ENCODE measurements at places on chromosomes 3 and 15. TPM values are rescaled to one million over a fixed set of nuclear protein-coding genes. Genes with fewer than 3 reads are reported as not detected.

DNA sequence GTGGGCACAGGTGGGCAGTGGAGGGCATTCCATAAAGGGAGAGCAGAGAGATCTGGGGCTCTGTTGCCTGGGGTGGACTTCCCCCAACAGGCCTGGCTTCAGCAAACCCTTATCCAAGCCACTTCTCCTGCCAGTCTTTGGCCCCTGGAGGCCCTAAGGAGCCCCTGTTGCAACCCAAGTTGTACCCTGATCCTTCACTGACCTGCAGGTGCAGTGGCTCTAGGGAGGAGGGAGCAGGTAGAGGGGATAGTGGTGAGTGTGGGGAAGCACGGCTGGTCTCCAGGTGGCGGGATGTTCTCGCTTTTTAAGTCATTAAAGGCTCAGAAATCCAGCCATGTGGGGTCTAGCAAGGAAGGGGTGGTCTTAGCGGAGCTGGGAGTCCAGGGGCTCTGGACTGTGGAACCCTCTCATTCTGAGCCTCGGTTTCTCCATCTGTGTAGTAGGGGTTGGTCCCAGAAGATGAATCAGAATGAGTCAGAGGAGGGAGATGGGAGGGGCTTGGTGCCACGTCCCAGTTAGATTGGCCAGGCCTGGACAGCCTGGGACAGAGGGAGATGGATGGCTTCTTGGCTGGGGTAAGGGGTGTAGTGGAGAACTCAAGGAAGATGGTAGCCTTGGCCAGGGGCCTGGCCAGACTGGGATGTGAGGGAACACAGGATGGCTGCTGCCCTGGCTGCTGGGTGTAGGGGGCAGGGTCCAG is 2.6 kb downstream of the ZBTB47 start:
- DNase-seq, result peak; percentile 28

ADCY5 gene
- polyA plus RNA-seq, result 2.4 TPM

DNA sequence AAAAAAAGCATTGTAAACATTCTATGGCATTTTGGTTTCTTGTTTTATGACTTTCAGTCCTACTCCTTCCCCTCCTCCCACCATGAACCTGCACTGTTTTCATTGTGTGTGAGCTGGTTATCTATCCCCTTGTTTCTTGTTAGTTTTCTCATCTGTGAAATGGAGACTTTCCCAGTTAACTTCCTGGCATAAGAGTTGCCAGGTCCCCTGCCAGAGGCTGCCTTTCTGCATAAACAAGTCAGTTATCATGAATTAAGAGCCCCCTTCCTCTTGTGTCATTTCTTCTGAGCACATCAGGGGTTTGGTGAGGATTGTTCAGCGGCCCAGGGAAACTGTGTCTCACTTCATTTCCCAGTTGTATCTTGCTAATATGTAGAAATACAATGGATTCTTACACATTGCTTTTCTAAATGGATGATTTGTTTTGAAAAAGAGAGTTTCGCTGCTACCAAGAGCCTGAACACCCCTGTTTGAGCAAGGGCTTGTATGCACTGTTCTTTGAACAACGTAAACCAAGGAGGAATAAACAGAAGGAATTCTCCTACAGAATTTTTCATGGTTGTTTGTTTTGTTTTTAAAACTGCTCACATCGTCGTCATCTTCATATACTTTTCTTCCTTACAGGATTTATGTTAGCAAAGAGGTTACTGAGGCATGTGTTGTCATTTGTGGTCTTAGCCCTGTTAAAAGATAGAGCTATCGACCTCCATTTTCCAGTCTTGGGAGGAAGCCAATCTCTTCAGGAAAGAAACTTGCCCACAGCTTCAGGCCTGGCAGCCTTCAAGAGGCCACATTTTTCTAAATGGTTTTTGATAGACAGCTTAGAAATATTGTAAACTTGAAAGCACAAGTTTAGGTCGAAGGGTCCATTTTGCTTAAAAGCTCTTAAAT is 144.6 kb upstream of the IL12A start:
- DNase-seq, result no peak

DNA sequence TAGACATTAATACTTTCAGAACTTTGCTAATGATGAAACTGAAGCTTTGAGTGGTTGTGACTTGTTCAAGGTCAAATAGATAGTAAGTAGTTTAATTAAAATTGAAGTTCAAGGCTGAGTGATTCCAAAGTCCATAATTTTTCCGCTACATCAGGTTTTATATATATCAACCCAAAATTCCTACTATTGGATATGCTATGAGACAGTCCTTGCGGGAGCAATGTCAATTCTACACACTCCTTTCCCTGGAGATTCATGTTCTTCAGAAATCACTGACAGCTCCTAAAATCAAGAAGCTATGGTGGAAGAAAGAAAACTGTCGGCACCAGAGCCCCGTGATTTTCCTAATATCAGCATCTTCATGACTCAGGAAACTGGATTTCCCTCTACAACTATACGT is 167.6 kb downstream of the EPHA3 start:
- DNase-seq, result no peak
